ENCODE measurements at places on chromosomes 6 and 20. TPM values are rescaled to one million over a fixed set of nuclear protein-coding genes. Genes with fewer than 3 reads are reported as not detected.
A peak's percentile ranks its signal among the peaks of the same experiment; 100 is the strongest.

Gene NAPB
- total RNA-seq: 8.1 TPM

- DNase-seq: no peak
These were observed 451.6 kb downstream of the FRK start for GRCh38 chr6:115609111-115609510.

- DNase-seq: no peak
These were observed 24.6 kb upstream of the CTNNBL1 start for GRCh38 chr20:37669062-37669772.

DNA sequence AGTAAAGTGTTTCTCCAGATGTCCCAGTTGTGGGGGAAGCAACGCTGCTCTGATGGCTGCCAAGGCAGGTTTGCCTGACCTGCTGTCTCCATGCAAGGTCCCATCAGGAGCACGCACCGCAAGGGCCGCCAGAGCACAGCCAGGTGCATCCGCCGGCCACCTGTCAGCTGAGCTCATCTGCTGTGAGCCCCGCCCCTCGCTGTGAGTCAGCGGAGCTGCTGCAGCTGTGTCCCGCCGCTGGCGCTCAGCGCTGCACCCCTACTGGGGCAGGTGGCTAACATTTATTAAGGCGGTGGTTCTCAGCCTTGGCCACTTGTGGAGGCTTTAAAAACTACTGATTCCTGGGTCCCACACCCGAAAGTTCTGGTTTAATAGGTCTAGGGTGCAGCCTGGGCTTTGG, 225.7 kb downstream of the UST start:
- DNase-seq: peak; percentile 38

DNA sequence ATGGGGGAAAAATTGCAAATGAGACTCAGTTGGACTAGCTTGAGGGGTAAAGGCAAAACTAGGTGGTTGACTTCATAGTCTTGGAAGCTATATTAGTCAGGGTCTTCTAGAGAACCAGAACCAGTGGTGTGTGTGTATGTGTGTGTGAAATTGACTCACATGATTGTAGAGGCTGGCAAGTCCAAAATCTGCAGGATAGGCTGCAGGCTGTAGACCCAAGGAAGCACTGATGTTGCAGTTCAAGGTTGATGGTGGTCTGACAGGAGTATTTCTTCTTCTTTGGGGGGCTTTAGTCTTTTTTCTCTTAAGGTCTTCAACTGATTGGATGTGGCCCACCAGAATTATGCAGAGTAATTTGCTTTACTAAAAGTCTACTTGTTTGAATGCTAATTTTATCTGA, 217.4 kb downstream of the MANEA start:
- DNase-seq: no peak

DNA sequence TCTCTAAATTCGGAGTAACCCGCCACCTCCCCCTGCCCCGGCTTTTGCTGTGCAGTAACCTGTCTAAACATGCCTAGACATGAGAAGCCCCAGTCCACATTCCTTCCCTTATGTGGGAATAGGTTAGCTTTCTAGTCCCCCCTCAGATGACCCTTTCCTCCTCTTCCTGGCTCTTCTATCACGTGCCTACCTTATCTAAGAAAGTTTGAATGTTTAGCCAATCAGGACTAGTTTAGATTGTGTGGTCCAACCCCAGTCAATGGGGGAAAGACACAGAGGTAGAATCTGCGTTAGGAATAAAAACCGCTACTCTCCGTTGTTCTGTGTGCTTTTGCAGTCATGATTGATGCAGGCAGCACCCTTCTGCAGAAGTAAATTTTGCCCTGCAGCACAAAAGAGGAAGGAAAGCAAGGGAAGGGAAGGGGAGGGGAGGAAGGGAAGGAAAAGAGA, 69.0 kb upstream of the CD93 start:
- no peak for DNase-seq

Gene GNAS-AS1
- 0.58 TPM for total RNA-seq

Gene SDCBP2
- total RNA-seq: 5.5 TPM

- no peak for DNase-seq
These were observed 469.0 kb downstream of the CDC5L start for GRCh38 chr6:44856479-44856878.

- no peak for DNase-seq
These were observed 23.5 kb downstream of the CARMIL1 start for GRCh38 chr6:25302677-25303128.

Gene SLA2
- total RNA-seq: not detected

DNA sequence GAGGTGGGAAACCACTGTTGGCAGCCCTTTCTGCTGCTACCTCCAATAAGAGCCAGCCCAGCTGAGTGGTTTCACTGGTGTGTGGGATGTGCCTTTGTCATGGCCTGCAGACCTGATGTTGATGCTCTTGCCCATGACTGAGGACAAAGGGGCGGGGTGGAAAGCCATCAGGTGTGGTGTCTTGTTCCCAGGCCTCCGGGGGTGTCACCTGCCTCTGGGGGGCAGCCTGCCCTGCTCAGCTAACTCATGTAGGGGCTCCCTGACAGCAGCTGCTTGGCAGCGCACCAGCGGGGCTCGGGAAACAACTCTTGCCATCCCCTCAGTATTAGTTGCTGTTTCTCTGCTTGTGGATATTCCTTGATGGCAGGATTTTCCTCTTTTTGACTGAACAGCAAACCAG, 91.3 kb downstream of the LYRM2 start:
- DNase-seq: no peak

- no peak for DNase-seq
These were observed 40.6 kb upstream of the JAG1 start for GRCh38 chr20:10714236-10714975.

Gene MCCD1
- not detected for total RNA-seq

Gene AKAP7
- total RNA-seq: 3.3 TPM

DNA sequence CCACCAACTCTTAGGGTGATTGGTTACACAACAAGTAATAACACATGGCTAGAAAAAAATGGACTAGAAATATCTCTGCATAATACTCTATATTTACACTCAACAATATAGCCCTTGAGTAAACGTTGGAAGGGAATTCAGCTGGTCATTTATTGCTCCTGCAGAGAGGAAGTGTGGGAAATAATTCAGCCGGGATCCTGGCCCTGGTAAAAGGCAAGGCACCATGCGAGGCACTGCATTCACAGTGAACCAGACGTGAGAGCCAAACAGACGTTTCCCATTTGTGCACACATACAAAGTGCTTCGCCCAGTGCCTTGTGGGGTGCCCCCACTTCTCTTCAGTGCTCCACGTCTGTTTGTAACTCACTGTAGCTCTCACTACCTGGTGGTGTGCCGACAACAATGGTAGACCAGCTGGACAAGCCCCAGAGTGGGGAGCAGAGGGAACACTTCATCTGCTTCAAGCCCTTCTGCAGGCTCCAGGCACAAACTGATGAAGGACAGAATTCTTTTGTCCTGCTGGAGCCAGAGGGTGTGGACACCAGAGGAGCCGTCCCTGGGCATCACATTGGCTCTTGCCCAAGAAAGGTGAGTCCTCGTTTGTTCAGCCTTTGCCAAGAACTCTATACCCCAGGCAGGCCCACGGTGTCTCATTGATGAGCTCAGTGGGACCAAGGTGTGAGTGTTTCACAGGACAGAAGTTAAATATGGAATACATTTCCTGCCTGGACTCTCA, 18.8 kb downstream of the SYNDIG1 start:
- DNase-seq: no peak

- peak; percentile 86 for DNase-seq
These were observed 3.8 kb downstream of the PREX1 start for GRCh38 chr20:48823960-48824498.

Measured in endothelial cell of umbilical vein (primary cell).